ENCODE measurements at places on chromosomes 7 and 10.

DNA sequence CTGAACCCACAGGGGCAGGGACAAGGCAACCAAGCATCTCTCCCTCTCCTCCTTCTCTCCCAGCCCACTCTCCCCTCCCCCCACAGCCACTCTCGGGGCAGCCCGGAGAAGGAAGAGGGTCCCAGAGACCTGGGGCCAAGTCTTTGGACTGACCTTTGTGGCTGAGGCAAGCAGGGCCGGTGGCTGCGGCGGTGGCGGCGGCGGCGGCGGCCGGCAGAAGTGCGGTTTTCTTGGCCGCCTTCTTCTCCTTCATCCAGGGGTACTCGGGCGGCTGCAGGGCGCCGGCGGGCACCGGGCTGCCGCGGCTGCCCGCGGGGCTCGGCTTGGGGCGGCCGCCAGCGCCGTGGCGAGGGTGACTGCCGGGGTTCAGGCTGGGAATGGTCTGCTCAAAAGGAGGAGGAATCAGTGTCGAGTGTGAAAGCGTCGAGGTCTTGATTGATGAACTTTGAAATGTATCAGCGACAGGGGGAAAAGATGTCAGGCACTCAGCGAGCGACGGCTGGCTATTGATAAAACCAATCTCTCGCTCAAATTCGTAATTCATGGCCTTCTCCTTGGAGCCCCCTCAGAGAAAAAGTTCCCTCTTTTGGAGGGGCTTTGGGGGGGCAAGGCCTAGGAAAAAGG, 414 bp downstream of the HOXA2 start:
- DNase-seq, result no peak

GRCh38 chr7:123538897-123539296, 4.5 kb upstream of the IQUB start:
- no peak for DNase-seq

DNA sequence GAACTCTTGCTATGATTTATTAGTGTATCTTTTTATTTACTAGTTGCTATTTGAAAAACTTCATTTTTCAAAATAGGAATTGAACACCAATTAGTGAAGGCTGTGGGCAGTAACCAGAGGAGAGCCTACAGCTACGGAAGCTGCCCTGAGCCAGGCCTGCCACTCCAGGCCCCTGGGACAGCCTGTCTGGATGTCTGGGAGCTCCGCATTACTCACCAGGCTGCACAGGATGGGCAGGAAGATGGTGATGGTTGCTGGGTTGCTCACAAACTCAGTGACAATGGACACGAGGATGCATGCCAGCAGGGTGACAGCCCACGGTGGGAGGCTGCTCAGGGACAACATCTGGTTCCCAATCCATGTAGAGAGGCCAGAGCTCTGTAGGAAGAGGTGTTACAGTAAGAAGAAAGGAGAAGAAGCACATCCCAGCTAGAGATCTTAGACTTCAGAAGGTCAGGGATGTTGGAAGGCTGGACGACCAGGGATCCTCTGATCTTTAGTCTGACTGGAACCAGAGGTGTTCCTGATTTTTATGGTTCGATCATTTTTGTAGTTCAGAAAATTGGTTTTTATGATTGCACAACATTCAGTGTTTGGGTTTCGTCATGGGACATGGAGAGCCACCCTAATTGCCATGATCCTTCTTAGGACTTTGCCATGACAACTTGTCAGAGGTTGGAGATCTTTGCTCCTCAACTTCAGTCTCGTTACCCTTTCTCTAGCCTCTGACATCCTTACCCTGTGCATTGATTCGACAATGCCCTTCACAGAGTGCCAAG, 23.2 kb downstream of the STMP1 start:
- DNase-seq, result no peak

DNA sequence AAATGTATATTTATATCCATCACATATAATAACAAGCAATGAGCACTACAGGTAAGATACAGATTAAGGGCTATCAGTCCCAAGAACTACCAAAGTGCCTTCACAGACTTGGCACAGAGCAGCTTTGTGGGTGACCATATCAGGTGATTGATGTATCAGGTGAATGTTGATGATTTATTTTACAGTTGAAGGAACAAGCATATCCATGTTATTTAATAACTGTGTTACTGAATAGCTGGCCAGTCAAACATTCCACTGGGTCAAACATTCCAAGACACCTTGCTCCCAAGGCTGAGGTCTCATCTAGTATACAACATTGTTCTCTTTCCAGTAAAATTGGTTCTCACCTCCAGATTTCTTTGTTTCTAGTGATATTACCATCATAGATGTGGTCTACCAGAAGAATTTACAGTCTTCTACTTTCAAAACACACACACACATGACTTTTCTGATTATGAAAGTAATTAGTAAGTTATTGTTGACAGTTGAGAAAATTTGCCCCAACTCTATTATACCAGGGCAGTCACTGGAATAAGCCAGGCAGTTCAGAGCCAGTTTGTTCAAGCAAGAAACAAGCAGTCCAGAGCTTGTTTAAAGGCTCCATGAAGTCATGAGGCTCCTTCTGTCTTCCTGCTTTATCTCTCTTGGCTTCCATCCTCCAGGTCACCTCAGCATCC, 68.2 kb downstream of the ELAPOR2 start:
- DNase-seq, result no peak

- DNase-seq, result no peak
These were observed 838.8 kb downstream of the GRID1 start for GRCh38 chr10:85527616-85528317.

DNA sequence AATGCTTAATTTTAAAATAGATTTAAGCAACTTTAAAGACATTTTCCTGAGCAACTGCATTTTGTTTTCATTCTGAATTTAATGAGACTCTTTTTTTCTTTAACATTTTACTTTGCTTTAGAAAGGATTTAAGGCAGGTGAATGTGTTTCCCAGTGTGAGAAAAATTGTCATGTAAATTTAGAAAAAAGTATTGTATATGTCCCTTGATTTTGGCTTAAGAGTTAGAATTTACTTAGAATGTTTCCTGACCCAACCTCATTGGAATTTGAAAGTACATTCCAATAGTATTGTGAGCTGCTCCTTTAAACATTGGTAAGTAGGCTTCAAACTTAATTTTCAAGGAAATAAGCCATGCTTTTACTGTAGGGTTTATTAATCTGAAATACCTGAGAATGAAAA, 110.2 kb downstream of the PTEN start:
- DNase-seq, result no peak

- no peak for DNase-seq
These were observed 65.9 kb downstream of the CREB3L2 start for GRCh38 chr7:137935884-137936508.

DNA sequence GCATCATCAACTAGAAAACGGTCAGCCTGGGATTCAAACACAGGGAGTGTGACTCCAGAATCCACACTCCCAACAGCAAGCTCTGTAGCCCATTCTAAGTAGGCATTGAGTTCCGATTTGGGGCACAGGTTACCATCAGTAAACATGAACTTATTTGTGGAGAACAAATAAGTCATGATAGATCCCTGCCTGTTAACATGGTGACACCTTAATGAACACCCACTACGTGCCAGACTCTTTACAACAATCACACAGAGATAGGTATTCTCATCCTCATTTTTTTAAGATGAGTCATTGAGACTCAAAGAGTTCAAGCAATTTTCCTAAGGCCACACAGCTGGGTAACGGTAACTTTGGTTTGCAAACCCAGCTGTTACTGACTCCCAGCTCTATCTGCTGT, 91.5 kb downstream of the LYZL2 start:
- DNase-seq, result no peak

GRCh38 chr10:33421789-33422462, 87.5 kb upstream of the NRP1 start:
- DNase-seq, result no peak

DNA sequence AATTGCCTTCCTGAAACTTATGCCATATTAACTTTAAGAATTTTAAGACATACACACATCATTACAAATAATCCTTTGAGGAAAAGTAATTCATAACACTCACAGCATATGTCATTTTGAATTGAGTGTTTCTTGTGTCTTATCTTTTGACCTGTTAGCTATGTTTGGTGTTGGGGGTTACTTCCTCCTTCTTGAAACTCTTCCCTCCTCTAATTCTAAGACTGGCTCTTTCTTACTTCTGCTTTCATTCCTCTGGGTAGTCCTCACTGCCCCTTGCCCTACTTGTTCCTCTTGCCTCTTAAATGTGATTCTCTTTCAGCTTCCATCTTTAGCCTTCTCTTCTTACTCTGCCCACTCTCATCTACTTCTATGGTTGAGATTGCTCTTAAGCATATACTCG, 28.3 kb upstream of the PIP4K2A start:
- no peak for DNase-seq

- no peak for DNase-seq
These were observed 1.6 kb downstream of the NUP42 start for GRCh38 chr7:23183279-23184012.

- DNase-seq, result no peak
These were observed 176.3 kb upstream of the TCF7L2 start for GRCh38 chr10:112773783-112774182.

GRCh38 chr7:111362506-111363054, 199.7 kb downstream of the IMMP2L start:
- no peak for DNase-seq

DNA sequence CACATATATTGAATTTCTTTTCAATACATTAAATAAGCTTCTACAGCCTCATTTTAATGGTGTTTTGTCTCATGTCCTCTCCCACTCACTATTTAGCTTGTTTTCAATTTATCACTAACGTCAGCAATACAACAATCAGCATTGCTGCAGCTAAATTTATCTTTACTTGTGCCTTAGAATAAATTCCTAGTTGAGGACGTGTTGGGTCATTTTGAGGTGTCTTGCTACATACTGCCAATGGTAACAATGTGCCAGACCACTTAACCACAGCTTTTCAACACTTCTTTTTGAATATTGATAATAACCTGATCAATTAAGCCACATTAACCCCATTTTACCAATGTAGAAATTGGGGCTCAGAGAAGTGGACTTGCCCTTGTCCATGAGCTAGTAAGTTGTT, 26.0 kb downstream of the FRMPD2 start:
- no peak for DNase-seq

DNA sequence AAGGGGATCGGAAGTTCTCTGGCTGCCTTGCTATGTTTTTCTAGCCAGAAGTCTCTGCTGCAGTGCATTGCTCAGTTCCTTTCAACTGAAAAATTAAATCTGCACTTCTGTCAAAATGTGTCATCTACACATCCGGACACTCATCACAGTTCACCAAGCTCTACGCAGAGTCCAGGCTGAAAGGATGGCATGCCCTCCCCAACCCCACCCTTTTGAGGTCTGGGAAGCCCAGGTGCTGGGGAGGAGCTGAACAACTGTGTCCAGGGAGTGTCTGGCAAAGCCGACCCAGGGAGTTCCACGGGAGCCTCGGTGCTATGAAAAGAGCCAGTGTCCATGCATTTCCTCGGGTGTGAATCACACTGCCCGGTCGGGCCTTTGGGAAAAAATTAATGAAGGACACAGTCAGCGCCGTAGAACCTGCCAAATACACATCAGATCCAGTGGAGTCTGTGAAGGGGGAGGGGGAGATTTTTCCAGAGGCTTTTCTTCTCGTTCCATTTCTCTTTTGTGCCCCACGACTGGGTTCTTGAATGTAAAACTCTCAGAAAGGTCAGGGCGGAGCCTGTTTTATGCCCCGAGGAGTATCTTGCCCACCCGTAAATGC, 757 bp upstream of the PALS2 start:
- DNase-seq, result no peak

DNA sequence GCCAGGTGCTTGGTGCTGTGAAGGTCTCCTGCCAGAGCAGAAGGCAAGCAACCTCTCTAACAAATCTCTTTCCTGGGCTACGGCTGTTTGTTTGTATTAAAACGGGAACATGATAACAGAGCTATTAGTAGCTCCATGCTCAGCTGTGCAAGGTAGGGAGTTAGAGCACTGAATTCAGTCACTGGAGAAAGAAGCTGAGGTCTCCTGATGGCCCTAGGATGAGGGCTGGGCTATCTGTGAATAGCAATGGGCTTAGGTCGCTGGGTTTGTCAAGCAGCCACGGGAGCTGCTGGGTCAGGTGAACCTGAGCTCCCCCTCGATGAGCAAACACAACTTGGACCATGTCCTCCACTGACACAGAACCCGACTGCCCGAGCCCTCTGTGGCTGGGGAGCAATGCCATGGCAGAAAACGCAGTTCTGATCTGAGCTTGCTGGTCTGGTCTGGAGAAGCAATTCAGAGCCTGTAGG, 24.4 kb downstream of the TACC2 start:
- no peak for DNase-seq

DNA sequence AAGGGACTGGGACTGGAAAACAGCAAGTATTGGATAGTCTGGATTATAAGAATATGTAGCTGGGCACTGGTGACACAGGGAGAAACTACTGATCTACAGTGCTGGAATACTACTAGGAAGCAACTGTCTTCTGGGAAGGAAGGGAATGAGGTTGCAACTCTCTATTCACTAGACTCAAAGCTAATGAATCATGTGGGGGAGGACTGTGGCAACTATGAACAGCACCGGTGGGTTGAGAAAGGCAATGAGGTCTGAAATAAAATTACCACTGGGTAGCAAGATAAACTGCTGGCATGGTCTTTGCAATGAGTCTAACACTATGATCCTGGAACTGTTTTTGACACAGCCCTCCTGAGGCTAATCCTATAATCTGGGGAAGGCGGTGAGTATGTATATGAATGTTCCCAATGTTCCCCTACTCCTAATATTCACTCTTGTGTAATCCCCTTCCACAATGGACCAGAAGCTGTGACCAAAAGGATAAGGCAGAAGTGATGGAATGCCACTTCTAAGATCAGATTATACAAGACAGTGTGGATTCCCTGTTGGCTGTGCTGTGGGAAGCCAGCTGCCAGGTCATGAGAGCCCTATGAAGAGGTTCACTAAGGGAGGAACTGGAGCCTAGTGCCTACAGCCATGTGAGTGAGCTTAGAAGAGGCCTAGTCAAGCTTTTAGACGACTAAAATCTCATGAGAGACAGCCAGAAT, 101.3 kb upstream of the DNAJB12 start:
- no peak for DNase-seq

- DNase-seq, result no peak
These were observed 6.4 kb downstream of the GCK start for GRCh38 chr7:44182827-44183226.

DNA sequence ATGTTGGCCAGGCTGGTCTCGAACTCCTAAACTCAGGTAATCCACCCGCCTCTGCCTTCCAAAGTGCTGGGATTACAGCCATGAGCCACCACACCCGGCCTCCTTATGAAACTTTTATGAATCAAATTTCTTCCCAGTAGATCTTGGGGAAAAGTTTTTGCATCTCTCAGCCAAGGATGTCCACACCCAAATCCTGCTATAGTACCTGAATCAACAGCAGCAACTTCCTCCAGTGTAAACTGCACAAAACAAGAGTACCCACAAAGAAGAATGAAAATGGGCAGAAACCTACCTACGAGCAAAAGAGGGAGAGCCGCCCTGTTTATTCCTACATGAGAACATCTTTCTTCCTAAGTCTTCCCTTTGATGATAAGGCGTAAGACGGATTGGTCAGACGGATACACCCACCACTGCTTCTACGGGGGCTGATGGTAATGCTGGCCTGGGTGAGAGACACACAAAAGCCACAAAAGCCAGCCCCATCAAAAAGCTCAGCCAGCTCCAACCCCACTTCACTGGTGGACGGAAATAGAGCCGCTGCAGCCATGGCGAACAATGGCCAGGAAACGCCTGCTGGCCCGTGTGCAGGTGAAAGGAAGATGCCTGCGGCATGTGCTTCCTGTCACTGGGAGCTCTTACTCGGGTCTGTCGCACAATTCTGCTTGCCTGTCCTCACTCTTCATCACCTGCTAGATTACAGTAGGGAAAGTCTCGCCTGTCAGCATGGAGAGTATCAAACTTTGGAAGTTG, 10.4 kb downstream of the JCAD start:
- no peak for DNase-seq
